ENCODE measurements at places on chromosomes 7 and 10. TPM values are rescaled to one million over a fixed set of nuclear protein-coding genes. Genes with fewer than 3 reads are reported as not detected.

GRCh38 chr10:64156166-64156565 is 635.0 kb downstream of the REEP3 start:
- no peak for ATAC-seq

- no peak for ATAC-seq
These were observed 132.9 kb downstream of the ATXN7L1 start for GRCh38 chr7:105743351-105744090.

DNA sequence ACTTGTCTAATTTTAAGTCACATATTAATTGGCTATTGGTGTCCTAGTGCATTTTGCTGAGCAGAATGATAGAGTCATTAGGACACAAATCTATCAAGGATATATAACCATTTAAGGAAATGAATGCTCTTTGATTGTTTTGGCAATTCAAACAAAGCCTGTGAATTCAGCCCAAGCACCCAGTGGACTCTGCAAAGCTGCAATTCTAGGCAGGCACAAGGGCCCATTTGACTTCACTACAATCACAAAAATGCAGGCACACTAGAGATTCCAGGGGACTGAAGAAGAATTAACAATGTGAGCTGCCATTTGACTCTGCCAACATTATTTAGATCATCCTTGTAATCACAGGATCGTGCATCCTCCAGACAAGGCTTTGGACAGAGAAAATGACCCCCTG is 544.2 kb upstream of the PHF14 start:
- ATAC-seq = no peak

Gene PNLIPRP2
- total RNA-seq = not detected

DNA sequence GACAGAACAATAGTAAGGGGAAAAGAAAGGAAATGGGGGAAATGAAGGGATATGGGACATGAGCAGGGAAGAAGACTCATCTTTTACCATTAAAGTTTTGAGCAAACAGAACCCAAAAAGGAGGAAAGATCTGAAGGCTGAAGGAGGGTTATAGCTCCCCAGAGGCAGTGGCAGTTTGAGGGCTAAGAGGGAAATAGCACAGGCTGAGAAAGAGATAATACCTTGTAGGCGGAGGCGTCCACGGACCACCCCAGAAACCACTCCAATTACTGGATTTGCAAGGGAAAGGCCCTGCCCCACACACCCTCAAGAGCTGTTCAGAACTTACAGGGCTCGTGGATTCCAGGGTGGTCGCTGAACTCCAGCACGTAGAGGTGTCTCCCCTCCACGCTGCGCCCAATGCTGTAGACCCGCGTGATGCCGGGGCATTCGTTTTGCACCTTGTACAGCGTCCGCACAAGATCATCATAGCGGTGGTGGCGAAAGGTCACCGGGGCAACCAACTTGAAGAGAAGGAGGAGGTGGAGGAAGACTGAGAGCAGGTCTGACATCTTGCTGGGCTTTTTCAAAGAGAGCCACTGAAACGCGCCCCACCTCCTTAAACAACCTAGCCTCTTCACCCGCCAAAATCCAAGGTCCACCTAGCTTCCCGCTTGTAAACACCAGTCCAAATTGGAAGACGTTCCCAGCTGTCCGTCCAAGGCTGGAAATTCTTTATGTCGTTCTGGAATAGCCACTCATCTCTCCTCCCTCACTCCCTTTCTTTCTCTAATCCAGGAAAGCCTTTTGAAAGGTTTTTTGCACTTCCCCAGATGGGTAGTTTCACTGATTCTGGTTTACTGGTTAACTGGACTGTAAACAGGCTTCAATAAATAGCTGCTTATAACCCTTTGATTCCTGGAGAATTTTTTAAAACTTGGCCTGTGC is at the start of gene CPN1:
Gene CPN1, minus strand, starts transcription at position 795 of the 927 bp plus-strand sequence. Its CDS starts 244 bp downstream, at position 551.
- ATAC-seq = no peak

DNA sequence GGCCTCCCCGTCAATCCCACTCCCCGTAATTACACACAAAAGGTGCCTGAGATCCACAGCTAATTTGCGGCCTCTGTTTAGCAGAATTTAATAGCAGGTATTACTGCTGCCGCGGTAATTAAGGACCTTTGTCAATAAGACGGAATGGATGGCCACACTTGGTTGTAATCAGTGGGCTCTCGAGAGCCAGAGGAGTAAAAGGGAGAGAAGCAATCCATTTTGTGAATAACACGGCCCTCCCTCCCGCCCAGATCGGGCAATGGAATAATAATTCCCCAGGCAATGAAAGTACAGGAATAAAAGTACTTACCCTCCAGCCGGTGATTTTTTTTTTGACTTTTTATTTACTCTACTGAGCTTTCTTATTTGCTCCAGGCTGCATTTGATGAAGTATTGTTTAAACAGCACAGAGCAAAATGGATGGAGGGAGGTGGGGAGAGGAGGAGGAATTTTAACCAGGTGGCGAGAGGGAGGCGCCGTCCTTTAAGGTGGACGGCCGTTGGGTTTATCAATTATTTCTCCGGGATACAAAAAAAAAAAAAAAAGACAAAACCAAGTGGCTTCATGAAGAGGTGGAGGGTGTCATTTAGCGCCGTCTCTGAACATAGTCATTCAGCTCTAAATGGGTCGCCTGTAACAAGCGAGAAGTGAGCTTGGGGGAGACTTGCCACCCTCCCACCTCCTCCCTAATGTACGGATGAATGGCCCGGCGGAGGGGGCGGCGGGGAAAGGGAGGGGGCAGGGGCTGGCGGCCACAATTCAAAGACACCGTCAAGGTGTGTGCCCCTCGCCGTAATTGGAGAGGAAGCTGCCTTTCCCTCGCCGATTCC is 120.3 kb downstream of the BUB3 start:
- no peak for ATAC-seq

- ATAC-seq = no peak
These were observed 59.9 kb downstream of the MRPL32 start for GRCh38 chr7:42991913-42992591.

GRCh38 chr7:155947051-155947450 is 134.8 kb upstream of the SHH start:
- ATAC-seq = no peak

Gene IKZF1
- 2.1 TPM for total RNA-seq

DNA sequence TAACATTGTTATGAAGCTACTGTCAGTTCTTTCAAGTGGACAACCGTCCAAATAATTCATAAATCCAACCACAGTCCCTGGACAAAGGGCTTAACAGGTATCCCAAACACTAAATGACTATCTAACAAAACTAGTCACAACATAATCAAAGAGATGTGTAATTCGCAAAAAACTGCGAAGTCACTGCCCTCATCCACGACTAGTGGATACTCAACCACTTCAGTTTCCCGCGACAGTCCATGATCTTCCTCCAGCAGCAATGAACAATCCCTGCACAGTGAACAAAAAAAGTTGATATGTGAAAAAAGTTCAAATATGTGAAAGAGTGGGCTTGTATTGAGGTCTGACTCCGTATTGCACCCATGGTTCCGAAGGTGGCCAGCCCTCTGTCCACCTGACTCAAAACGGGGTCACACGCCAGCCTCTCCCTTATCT is 287 bp downstream of the DCLRE1A start:
- ATAC-seq = no peak

Gene TMEM176A
- total RNA-seq = 2.6 TPM
